ENCODE measurements at places on chromosomes 2 and 18.

GRCh38 chr18:62797329-62797728, 82.0 kb downstream of the PHLPP1 start:
- no peak for DNase-seq

DNA sequence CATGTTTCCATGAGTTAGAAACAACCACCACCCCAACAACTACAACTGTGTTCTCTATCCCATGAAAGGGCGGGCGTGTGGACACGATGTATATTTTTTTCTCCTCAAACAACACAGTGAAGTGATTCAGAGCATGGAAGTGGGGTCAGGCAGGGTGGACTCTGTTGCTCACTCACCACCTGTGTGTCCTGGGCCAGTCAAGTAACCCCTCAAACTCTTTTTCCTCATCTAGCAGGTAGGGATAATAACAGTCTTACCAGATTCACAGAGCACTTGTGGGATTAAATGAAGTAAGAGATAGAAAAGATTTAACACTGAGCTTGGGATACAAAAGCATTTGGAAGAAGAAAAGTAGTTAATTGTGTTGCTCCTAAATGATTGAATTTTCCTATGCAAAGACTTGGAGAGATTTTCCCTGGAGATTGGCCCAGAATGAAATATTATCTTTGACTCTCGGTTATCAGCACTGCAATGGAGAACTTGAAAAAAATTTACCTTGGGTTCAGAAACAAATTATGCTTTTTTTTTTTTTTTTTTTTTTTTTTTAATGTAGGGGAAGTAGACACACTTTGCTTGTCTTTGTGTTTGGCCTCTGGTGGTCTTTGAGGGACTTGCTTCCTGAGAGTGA, 161.9 kb upstream of the EPAS1 start:
- no peak for DNase-seq

GRCh38 chr2:134774786-134775641, 56.2 kb upstream of the TMEM163 start:
- no peak for DNase-seq

- no peak for DNase-seq
These were observed 48.9 kb downstream of the MEP1B start for GRCh38 chr18:32238635-32239268.

GRCh38 chr2:25041307-25041927, 459 bp upstream of the EFR3B start:
- no peak for DNase-seq

DNA sequence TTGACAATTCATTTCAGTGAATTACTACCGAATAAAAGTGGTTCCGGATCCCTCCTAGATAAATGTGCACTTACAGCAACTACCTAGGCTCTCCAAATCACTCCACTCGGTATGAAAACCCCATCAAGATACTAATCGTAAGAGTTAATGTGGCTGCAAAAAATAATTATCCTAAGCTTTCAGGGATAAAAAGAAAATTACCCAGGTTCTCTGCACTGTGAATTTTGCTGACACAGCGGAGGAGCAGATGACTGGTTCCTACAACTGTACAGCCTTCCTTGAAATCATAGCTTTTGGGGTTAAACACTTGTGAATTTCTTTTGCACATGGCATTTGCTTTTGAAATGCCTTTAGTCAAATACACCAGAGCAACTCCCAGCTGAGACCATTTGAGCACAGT, 104.7 kb downstream of the CD226 start:
- no peak for DNase-seq

- no peak for DNase-seq
These were observed at the start of gene FAP for GRCh38 chr2:162243294-162243693. Gene FAP, minus strand, starts transcription at chr2:162243445. Its CDS starts 118 bp downstream, at chr2:162243327.

DNA sequence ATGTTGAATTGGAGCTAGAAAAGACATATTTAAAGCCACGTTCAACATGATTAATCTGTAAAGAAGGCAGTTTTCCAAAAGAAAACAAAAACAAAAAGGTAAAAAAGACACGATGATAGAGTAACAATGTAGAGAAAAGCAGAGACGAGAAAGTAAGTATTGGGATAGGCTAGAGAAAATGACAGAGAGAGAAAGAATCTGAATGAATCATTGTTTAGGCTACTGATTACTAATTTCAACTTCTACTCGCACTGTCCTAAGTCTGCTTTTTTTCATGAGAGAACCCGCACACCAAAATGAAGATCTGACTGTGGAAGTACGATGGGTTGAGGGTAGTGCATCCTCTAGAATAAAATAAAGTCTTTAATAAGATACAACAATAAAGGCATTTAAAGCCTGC, 1599.2 kb upstream of the TMEFF2 start:
- no peak for DNase-seq

DNA sequence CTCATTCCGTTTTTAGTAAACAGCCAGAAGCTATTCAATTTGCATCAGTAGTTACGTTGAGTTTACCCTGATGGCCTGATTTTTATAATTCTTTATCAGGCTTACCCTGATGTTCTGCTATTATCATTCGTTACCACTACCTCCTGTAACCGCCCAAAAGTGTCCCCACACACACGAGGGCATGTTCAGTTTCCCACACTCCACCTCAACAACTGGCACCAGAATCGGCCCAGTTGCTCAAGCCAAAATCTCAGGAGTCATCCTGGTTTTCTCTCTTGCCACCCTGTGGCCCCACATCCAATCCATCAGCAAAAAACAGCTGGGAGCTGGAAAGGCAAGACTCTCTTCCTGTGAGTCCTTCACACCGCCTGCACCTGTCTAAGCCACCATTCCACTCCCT, 102.9 kb upstream of the RAB6C start:
- no peak for DNase-seq

Measured in stimulated activated CD8-positive, alpha-beta memory T cell treated with anti-CD3 and anti-CD28 coated beads, Interleukin-4, amount 100 ng/mL, for 1 hour (primary cell).